Endothelial cell of umbilical vein (primary cell): ENCODE measurements at places on chromosomes 6 and 20. TPM values are rescaled to one million over a fixed set of nuclear protein-coding genes. Genes with fewer than 3 reads are reported as not detected.

FAM120B gene
- polyA plus RNA-seq: 9.9 and 10.8 TPM in 2 replicates

MYL9 gene
- 41.7 and 55.7 TPM in 2 replicates for polyA plus RNA-seq

MYCT1 gene
- polyA plus RNA-seq: 103 and 110 TPM in 2 replicates

MOG gene
- polyA plus RNA-seq: not detected in 2 replicates

CALHM4 gene
- polyA plus RNA-seq: 1.2 and 1.5 TPM in 2 replicates

ERVFRD-1 gene
- polyA plus RNA-seq: not detected in 2 replicates

SMPDL3A gene
- 4.2 and 7.0 TPM in 2 replicates for polyA plus RNA-seq

BPI gene
- polyA plus RNA-seq: not detected in 2 replicates

CBLN4 gene
- polyA plus RNA-seq: not detected in 2 replicates

HUS1B gene
- 0.25 and 0.33 TPM in 2 replicates for polyA plus RNA-seq

CGAS gene
- polyA plus RNA-seq: 1.6 and 1.9 TPM in 2 replicates

LPA gene
- polyA plus RNA-seq: not detected in 2 replicates

C20orf141 gene
- polyA plus RNA-seq: not detected in 2 replicates

ENPP3 gene
- not detected in 2 replicates for polyA plus RNA-seq

CDH4 gene
- 0.17 and 0.18 TPM in 2 replicates for polyA plus RNA-seq

PRDM13 gene
- polyA plus RNA-seq: not detected in 2 replicates

VNN1 gene
- not detected in 2 replicates for polyA plus RNA-seq

SLC2A10 gene
- 13.6 and 14.9 TPM in 2 replicates for polyA plus RNA-seq

COL11A2 gene
- 0.49 and 0.65 TPM in 2 replicates for polyA plus RNA-seq

SFT2D1 gene
- 24.3 and 30.6 TPM in 2 replicates for polyA plus RNA-seq

CST4 gene
- polyA plus RNA-seq: not detected in 2 replicates

CLVS2 gene
- polyA plus RNA-seq: not detected in 2 replicates

BPIFA1 gene
- polyA plus RNA-seq: not detected in 2 replicates

HSPA12B gene
- 3.6 and 3.7 TPM in 2 replicates for polyA plus RNA-seq

RPP40 gene
- polyA plus RNA-seq: 6.4 and 10.2 TPM in 2 replicates

NECAB3 gene
- polyA plus RNA-seq: 22.4 and 34.2 TPM in 2 replicates

SAMD3 gene
- not detected in 2 replicates for polyA plus RNA-seq

CRISP2 gene
- not detected in 2 replicates for polyA plus RNA-seq

C20orf144 gene
- polyA plus RNA-seq: 0.05 TPM in 1 of 2 replicates, not detected in the other

IPCEF1 gene
- 0.01 TPM in 1 of 2 replicates, not detected in the other for polyA plus RNA-seq

DUSP15 gene
- polyA plus RNA-seq: 0.33 and 0.75 TPM in 2 replicates

PTPRK gene
- 14.5 and 15.2 TPM in 2 replicates for polyA plus RNA-seq

PRICKLE4 gene
- polyA plus RNA-seq: 1.0 and 1.5 TPM in 2 replicates

CRISP3 gene
- not detected in 2 replicates for polyA plus RNA-seq

EPHA7 gene
- polyA plus RNA-seq: not detected in 2 replicates

SMIM8 gene
- polyA plus RNA-seq: 1.6 and 2.0 TPM in 2 replicates

BNIP5 gene
- polyA plus RNA-seq: not detected in 2 replicates

RBM24 gene
- 6.6 and 12.1 TPM in 2 replicates for polyA plus RNA-seq

ADAM33 gene
- polyA plus RNA-seq: 0.06 TPM in 2 replicates

KCNK16 gene
- not detected in 2 replicates for polyA plus RNA-seq

C20orf96 gene
- polyA plus RNA-seq: 17.2 and 17.7 TPM in 2 replicates
